HT1080 (cell line): ENCODE measurements at places on chromosomes 16 and 17. TPM values are rescaled to one million over a fixed set of nuclear protein-coding genes. Genes with fewer than 3 reads are reported as not detected.

The ATP1B2 gene
- total RNA-seq: not detected in 2 replicates

GRCh38 chr17:39809221-39809620, 54.9 kb downstream of the IKZF3 start:
- DNase-seq: no peak

- no peak for DNase-seq
Observed at GRCh38 chr17:74521701-74522201, 9.5 kb downstream of the CD300LB start.

DNA sequence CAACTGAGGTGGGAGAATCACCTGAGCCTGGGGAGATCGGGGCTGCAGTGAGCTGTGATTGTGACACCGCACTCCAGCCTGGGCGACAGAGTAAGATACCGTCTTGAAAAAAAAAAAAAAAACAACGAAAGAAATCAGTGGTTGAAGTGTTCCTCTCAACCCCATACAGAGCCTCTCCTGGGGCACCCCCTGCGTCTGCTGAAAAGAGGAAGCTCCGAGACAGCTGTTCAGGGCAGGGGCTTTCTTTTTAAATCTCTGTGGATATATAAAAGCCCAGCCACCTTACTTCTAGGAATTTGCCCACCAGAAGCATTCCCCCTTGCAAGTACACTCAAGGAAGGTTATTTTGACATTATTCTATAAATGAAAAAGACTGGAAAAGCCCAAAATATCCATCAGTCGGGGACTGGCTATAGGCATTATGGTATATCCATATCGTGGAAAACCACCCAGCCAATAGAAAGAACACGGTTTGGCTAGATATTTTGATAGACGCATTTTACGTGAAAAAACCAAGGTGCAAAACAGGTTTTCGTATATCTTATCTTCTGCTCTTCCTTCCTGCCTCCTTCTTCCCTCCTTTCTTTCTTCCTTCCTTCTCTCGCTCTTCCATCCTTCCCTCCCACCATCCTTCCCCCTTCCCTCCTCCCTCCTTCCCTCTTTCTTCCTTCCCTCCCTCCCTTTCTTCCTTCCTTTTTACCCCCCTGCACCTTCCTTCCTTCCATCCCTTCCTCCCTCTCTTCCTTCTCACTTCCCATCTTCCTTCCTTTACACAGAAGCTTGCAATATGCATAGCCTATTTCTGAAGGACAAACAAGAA, 9.2 kb upstream of the CCL22 start:
- DNase-seq: no peak

GRCh38 chr17:64037180-64037579, 16.7 kb upstream of the ICAM2 start:
- DNase-seq: no peak
